GM23248 (cell line): ENCODE measurements at places on chromosomes 4 and X. TPM values are rescaled to one million over a fixed set of nuclear protein-coding genes. Genes with fewer than 3 reads are reported as not detected.
A peak's percentile ranks its signal among the peaks of the same experiment; 100 is the strongest.

DNA sequence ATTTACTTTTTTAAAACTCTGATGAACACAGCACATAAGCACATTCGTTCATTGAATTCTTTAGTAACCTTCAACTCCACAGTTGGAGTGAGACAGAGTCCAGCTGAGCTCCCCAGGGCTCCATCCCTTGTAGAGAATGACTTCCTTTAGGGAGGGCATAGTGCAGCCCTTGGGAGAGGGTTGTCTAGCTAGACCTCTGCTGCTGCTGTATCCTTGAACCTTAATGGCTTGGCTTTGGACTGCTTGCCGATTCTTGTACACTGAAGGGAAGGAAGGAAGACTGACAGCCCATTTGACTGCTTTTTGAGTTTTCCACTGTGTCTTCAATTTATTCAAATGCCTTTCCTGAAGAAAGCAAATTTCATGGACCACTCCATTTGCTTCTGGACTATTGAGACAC lies 19.4 kb upstream of the FGG start:
- no peak overlapping the region for H3K4me3 ChIP-seq
- no peak for DNase-seq
- no peaks in the 10 kb centered on the region for H3K36me3 ChIP-seq
- H3K27ac ChIP-seq: no peak overlapping the region

- no peaks in the 10 kb centered on the region for H3K36me3 ChIP-seq
- no peak overlapping the region for H3K4me3 ChIP-seq
- H3K27me3 ChIP-seq: no peaks in the 10 kb centered on the region
- no peak overlapping the region for H3K27ac ChIP-seq
These were observed 177.6 kb downstream of the RNF150 start for GRCh38 chr4:140955641-140956040.

- H3K36me3 ChIP-seq: no peaks in the 10 kb centered on the region
- H3K4me1 ChIP-seq: no peaks in the 10 kb centered on the region
- peak; percentile 0 for DNase-seq
- no peak overlapping the region for H3K27ac ChIP-seq
- H3K4me3 ChIP-seq: no peak overlapping the region
- H3K27me3 ChIP-seq: no peaks in the 10 kb centered on the region
These were observed 18.4 kb downstream of the CT47B1 start for GRCh38 chrX:120857240-120857639.

GRCh38 chr4:4583606-4584005 lies 41.8 kb upstream of the STX18 start:
- no peak overlapping the region for H3K27ac ChIP-seq
- no peak for DNase-seq
- H3K4me3 ChIP-seq: no peak overlapping the region
- H3K36me3 ChIP-seq: no peaks in the 10 kb centered on the region

DNA sequence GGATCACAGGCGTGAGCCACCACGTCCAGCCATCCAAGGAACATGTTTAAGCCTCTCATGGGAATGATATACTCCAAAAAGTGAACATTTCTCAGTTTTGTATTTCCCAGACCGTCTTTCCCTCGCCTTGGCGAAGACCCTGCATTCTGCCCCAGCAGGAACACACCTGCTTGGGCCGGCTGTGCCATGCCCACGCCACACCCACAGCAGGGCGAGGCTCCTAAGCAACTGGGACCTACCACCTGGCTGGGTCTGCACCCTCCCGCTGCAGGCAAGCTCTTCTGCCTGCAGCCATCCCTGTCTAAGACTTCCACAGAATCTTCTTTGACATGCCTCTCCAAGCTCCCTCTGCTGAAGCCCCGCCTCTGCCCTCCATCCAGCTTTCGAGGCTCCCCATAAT lies 3.6 kb downstream of the CCNQ start:
- no peak overlapping the region for H3K27ac ChIP-seq
- no peaks in the 10 kb centered on the region for H3K4me1 ChIP-seq
- no peaks in the 10 kb centered on the region for H3K27me3 ChIP-seq
- DNase-seq: no peak

GRCh38 chr4:51884606-51885005 lies 41.7 kb downstream of the DCUN1D4 start:
- H3K4me3 ChIP-seq: no peak overlapping the region
- H3K4me1 ChIP-seq: no peaks in the 10 kb centered on the region
- no peak overlapping the region for H3K27ac ChIP-seq
- H3K27me3 ChIP-seq: no peaks in the 10 kb centered on the region
- no peak for DNase-seq

GRCh38 chrX:22247169-22247568 lies 25.5 kb upstream of the CBLL2 start:
- H3K36me3 ChIP-seq: no peaks in the 10 kb centered on the region
- peaks cover 23% of the 10 kb centered on the region for H3K4me1 ChIP-seq
- no peak overlapping the region; the same call in 1 of the 2 replicates for H3K4me3 ChIP-seq
- H3K27ac ChIP-seq: peak overlapping the region; percentile 60
- H3K27me3 ChIP-seq: no peaks in the 10 kb centered on the region

- H3K36me3 ChIP-seq: no peaks in the 10 kb centered on the region
- peaks cover 3% of the 10 kb centered on the region; the same call in 1 of the 2 replicates for H3K4me1 ChIP-seq
- peaks cover 32% of the 10 kb centered on the region for H3K27me3 ChIP-seq
- no peak overlapping the region for H3K27ac ChIP-seq
- no peak overlapping the region for H3K4me3 ChIP-seq
These were observed 6.6 kb upstream of the HPGDS start for GRCh38 chr4:94349193-94349592.

DNA sequence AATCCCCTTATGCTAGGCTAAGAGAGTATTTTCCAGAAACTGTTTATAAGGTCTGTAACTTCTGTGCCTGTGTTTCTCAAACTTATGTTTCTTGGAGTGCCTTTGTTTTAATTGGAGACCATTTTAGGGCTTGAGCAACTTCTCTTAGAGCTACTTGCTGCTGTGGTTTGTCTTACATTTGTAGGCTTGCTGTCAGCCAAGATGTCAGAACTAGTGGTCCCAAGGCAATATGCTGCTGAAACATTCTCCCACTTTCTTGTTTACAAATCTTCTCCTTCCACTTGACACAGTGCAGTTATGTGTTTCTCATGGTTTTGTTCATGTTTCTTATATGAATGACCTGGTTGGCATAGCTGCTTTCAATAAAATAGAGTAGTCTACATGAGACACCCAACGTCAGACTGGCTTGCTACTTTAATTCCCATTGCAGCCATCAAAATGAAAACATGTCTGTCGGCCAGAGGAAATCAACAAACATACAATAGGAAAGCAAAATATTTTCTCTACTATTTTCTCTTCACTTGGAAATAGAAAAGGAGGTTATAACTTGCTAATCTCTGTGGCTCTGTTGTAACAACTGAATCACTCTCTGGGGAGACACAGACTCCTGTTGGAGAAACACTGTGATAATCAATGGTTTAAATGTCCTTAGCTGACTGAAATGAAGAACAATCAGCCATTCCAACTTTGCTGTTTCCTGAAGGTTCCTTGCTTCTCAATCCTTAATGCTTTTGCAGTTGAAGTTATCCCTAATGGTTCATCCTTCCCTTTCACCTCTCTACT lies 426.4 kb downstream of the PDGFC start:
- H3K36me3 ChIP-seq: no peaks in the 10 kb centered on the region
- no peaks in the 10 kb centered on the region for H3K27me3 ChIP-seq
- H3K27ac ChIP-seq: 0 out of 2 replicates have a peak overlapping the region, but pooled peaks have one; percentile 11
- peak; percentile 49 for DNase-seq
- H3K4me1 ChIP-seq: peaks cover 38% of the 10 kb centered on the region

DNA sequence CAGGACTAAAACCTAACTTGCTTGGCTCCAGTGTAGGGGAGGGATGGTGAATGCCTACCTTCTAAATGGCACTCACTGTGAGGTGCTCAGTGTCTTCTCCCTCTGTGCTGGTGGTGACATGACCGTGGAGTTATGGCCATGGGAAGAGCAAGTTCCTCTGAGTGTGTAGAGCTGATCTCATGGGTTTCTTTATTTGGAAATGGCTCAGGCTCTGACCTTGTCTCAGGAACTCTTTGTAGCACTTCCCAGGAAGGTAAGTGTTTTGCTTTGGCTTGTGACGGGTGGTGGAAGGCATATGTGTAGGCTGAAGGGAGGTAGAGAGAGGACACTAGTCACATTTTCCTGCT lies 6.4 kb downstream of the MSN start:
- peak overlapping the region; percentile 86 for H3K27ac ChIP-seq
- H3K4me3 ChIP-seq: peak overlapping the region; percentile 40
- H3K36me3 ChIP-seq: no peaks in the 10 kb centered on the region

DNA sequence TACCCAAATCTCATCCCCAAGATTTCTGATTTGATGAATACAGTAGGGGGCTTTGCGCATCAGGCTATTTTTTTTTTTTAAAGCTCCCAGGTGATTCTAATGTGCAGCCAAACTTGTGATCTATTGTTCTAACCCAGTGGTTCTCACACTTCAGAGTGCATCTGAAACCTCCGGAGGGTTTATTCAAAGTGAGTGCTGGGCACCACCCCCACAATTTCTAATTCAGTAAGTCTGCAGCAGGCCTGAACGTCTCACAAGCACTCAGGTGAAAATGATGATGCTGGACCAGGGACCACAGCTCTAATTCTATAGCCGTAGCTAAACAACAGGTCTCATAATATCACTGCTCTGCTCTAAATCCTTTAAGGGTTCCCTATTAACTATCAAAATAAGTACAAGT lies 211.4 kb downstream of the FMR1NB start:
- H3K36me3 ChIP-seq: no peaks in the 10 kb centered on the region
- no peak overlapping the region for H3K27ac ChIP-seq
- no peaks in the 10 kb centered on the region for H3K4me1 ChIP-seq
- H3K27me3 ChIP-seq: no peaks in the 10 kb centered on the region
- H3K4me3 ChIP-seq: no peak overlapping the region

- DNase-seq: peak; percentile 68
- H3K4me1 ChIP-seq: 0 out of 2 replicates have a peak, but pooled peaks cover 9% of the 10 kb centered on the region
- no peaks in the 10 kb centered on the region for H3K27me3 ChIP-seq
- H3K36me3 ChIP-seq: peaks cover 5% of the 10 kb centered on the region; the same call in 1 of the 2 replicates
These were observed 893 bp downstream of the RLIM start for GRCh38 chrX:74613370-74614092.

DNA sequence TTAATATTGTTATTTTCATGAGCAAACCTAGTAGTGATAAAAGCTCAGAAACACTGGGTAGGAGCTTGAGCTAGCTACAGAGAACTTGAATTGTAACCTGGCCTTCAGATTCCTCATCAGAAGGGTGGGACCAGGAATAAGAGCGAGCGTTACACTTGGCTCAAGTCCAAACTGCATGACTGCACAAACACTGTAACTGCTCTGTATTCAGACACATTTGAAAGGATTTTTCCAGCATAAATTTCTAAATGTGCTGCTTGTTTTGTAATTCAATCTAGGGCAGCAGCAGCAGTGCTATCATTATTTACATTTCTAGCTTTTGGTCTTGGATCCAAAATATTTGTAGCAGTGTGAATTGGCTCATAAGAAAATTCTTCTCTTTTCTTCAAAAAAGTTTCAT lies 133.0 kb upstream of the TMLHE start:
- no peaks in the 10 kb centered on the region for H3K27me3 ChIP-seq
- no peaks in the 10 kb centered on the region for H3K36me3 ChIP-seq
- peak; percentile 44 for DNase-seq
- no peak overlapping the region for H3K27ac ChIP-seq
- H3K4me3 ChIP-seq: no peak overlapping the region

- H3K4me1 ChIP-seq: peaks cover 3% of the 10 kb centered on the region; the same call in 1 of the 2 replicates
- no peaks in the 10 kb centered on the region for H3K36me3 ChIP-seq
- H3K27me3 ChIP-seq: no peaks in the 10 kb centered on the region
- no peak overlapping the region for H3K4me3 ChIP-seq
- H3K27ac ChIP-seq: no peak overlapping the region
- DNase-seq: no peak
These were observed 962 bp upstream of the CFAP299 start for GRCh38 chr4:80334568-80334967.

DNA sequence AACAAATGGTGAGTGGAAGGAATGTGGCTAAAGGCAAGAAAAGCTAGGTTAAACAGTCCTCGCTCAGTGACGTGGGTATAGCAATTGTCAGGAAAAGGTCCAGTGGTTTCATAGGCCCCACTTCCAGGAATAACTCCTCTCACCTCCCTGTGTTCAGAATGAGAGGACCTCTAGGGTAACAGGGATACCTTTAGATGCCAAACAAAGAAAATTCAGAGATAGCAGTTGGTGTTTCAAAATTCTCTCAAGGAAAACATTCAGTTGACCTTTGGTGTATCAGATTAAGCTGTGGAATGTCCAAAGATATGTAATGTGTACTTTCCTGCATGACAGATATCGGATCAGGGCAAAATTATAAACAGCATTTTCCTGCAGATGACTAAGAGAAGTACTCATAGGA lies 155.9 kb downstream of the ARHGAP6 start:
- no peak for DNase-seq
- H3K4me3 ChIP-seq: no peak overlapping the region
- no peaks in the 10 kb centered on the region for H3K36me3 ChIP-seq
- H3K27me3 ChIP-seq: no peaks in the 10 kb centered on the region
- no peaks in the 10 kb centered on the region for H3K4me1 ChIP-seq

- H3K4me3 ChIP-seq: no peak overlapping the region
- no peaks in the 10 kb centered on the region for H3K27me3 ChIP-seq
- no peaks in the 10 kb centered on the region for H3K36me3 ChIP-seq
- no peaks in the 10 kb centered on the region for H3K4me1 ChIP-seq
- DNase-seq: no peak
These were observed 486.4 kb upstream of the RPS6KA3 start for GRCh38 chrX:20753076-20753475.

GRCh38 chrX:113770806-113771205 lies 813.1 kb upstream of the HTR2C start:
- H3K27me3 ChIP-seq: no peaks in the 10 kb centered on the region
- H3K4me1 ChIP-seq: no peaks in the 10 kb centered on the region
- H3K4me3 ChIP-seq: no peak overlapping the region
- DNase-seq: no peak
- no peaks in the 10 kb centered on the region for H3K36me3 ChIP-seq

DNA sequence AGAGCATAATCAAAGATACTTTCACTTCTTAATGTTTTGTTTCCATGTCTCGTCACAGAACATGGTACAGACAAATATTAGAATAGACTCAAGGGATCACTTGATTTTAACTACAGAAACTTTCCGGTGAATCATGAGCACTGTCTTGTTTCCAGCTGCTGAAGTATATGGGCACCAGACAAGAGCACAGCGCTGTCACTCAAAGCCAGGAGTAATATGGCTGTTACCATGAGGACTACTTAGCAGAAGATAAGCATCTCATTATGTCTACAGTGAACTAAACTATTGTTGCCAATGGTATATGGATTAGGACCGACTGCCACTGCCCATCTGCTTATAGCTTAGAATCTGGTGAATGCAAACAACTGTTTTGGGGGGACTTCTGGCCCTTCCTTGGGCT lies 34.3 kb downstream of the MECP2 start:
- no peaks in the 10 kb centered on the region for H3K36me3 ChIP-seq
- peaks cover 1% of the 10 kb centered on the region; the same call in 1 of the 2 replicates for H3K4me1 ChIP-seq
- H3K4me3 ChIP-seq: no peak overlapping the region
- DNase-seq: no peak

- no peak for DNase-seq
- peaks cover 17% of the 10 kb centered on the region for H3K4me1 ChIP-seq
- H3K4me3 ChIP-seq: no peak overlapping the region
- no peaks in the 10 kb centered on the region for H3K27me3 ChIP-seq
- no peak overlapping the region for H3K27ac ChIP-seq
These were observed 6.8 kb downstream of the PDS5A start for GRCh38 chr4:39970671-39971640.

The XG gene
- 16.3 and 21.4 TPM in 2 replicates for total RNA-seq

The P2RY4 gene
- not detected in 2 replicates for total RNA-seq

The ARSJ gene
- 31.7 and 32.2 TPM in 2 replicates for total RNA-seq
